Activated CD8-positive, alpha-beta memory T cell treated with anti-CD3 and anti-CD28 coated beads, Interleukin-2, amount 10 ng/mL, durations not matched to agents 7 days and 5 days (primary cell): ENCODE measurements at places on chromosomes 4 and X. TPM values are rescaled to one million over a fixed set of nuclear protein-coding genes. Genes with fewer than 3 reads are reported as not detected.

ZNF718 gene
- 13.7 TPM for total RNA-seq

PDE6B gene
- total RNA-seq, result 14.6 TPM

INTS6L gene
- 22.8 TPM for total RNA-seq

ATP7A gene
- total RNA-seq, result 10.0 TPM

ZCCHC18 gene
- total RNA-seq, result 3.9 TPM

ZNF595 gene
- total RNA-seq, result 10.6 TPM

DNA sequence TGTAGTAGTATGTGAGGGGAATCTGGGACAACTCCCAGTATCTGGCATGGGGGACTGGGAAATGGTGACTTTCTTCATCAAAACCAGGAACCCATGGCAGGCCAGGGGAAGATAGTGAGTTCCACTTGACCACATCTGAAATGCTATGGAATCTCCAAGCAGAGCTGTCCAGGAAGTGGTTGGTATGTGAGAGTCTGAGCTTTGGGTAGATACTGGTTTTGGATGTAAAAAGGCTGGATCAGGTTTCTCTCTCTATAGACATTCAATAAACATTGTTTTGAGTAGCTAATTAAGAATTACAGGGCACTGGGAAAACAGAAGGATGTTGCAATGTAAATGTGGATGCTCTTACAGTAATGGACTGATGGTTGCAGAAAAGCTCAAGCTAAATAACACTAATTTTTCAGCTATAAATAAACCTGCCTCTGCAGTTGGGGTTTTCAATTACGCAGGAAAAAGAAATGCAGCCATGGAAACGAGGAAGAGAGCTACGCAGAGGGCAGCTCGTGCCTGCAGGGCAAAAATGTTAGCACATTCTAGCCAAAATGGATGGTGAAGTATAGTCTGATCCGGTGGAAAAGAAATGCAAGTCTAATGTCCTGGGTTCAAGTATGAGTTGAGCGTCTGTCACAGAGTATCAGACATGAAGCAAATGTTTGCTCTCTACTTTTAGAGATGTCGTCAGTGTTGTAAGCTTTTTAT is 13.4 kb upstream of the CHRNA9 start:
- DNase-seq, result no peak

DNA sequence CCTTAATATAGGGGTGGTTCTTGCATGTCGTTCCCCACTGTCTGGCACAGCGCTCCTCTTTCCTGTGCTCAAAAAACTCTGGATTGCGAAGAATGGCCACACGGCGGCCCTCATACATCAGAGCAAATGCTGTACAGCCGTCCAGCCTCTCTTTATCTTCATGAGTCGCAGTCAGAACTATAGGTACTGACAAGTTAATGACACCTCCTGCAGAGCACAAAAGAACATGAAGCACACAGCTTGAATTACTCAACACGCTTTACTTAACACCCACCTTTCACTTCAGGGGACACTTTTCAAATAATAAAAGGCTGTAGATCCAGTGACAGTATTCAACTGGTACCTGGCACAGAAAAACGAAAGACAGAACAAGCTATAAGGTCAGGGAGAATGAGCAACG is 65.3 kb downstream of the PAPSS1 start:
- no peak for DNase-seq

DNA sequence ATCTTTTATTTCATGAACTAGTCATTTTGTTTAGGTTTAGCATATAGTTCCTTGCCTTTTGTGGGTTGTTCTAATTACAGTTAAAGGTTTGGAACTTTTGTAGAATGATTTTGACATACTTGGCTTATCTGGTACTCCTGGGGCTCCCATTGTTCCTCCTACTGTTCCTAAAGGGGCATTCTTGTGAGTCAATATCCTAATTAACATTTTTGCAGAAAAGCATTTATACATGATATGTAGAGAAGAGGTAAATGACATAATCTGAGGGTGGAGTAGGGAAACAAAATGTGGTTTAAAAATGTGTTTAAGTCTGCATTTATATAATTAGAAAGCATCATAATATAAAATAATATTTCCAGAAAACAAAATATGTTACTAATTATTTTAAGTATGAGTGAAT is 529.2 kb downstream of the FAT4 start:
- no peak for DNase-seq

DNA sequence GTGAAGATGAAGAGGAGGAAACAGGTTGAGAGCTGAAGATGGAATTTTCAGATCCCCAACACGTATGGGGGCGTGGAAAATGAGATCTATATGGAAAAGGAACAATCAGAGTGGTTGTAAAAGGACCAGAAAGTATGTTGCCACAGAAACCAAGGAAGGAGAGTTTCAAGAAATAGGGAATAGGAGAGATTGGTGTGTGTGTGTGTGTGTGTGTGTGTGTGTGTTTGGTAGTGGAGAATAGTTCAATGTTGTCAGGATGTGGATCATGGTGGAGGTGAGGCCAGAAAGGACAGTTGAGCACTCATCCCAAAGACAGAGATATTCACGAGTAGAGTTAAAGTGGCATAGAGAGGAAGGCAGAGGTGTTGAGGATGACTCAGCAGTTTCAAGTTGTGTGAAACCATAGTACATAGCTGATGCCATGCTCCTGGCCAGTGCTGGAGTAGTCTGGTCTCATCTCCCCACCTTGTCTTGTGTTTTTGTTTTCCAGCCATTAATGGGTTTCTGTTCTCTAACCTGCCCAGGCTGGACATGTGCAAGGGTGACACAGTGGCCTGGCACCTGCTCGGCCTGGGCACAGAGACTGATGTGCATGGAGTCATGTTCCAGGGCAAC is 36.1 kb downstream of the HEPH start:
- no peak for DNase-seq

DNA sequence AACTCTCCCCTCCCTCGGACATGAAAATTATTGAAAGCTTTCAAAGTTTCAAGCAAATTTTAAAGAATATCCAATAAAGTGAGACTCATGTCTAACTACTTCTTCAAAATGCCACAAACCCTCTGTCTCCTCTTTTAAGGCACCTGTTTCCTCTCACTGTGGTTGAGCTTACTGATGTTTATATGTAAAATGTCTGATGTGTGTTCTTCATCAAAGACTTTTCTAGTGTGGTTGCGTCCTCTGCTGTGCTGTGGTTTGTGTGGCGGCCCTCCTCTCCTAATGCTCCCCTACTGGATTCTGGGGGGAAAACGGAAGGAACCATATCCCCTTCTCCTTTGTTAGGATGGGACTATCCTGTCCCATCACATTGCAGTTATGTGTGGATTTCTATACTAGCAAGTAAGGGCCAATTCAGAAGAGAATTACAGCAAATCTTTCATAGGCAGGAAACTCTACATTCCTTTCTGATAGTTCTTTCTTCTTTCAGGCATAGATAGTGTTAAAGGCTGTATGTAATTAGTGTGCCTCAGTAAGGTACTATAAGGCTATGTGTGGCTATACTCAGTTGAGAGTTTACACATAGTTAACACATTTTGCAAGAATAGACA is 221.0 kb upstream of the GPRIN3 start:
- no peak for DNase-seq

DNA sequence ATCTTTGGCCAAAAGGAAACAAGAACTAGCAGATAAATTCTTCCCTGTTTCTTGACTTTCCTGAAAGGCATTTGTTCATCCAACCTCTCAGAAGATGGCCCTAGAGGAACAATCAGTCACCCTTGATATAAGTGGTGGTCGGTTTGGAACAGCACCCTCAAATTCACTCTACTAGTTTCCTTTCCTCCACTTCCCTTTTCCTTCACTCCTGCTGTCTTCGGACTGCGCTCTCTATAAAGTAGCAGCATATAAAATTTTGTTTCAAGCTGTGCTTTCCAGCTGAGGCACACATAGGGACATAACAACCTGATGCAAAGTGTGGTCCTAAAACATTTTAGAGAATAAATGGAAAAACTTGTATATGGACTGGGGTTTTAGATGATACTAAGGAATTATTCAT is 29.0 kb upstream of the MOB1B start:
- DNase-seq, result no peak

DNA sequence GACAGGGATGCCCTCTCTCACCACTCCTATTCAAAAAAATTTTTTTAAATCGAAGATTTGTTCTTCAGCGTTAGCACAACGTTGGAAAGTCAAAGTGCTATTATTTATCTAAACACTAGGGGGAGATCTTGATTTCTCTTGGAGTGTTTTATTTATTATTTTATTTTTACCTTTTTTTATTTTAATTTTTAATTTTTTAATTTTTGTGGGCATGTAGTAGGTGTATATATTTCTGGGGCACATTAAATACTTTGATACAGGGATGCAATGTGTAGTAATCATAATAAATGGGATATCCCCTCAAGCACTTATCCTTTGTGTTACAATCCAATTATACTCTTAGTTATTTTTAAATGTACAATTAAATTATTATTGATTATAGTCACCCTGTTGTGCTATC is 37.4 kb upstream of the SLC10A4 start:
- no peak for DNase-seq

DNA sequence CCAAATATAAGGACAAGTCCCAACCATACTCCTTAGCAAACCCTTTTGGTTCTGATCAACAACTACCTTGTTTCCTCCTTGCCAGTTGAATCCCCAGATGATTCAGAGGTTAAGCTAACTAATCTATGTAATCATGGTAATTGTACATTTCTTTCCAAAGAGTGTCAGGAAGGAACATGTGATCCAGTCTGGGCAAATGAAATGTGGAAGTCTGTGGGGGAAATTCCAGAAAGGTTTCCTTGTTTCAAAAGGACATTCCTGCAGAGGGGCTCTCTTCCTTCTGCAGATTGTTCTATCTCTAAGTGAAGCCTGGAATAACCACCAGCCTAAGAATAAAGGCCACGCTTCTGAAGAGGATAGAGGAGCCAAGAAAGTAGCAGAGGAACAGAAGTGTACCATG is 7.0 kb downstream of the PRSS12 start:
- no peak for DNase-seq

- no peak for DNase-seq
Observed at GRCh38 chrX:135522132-135522530, 1.7 kb downstream of the INTS6L start.

- no peak for DNase-seq
Observed at GRCh38 chr4:138188406-138189084, 53.6 kb downstream of the SLC7A11 start.

DNA sequence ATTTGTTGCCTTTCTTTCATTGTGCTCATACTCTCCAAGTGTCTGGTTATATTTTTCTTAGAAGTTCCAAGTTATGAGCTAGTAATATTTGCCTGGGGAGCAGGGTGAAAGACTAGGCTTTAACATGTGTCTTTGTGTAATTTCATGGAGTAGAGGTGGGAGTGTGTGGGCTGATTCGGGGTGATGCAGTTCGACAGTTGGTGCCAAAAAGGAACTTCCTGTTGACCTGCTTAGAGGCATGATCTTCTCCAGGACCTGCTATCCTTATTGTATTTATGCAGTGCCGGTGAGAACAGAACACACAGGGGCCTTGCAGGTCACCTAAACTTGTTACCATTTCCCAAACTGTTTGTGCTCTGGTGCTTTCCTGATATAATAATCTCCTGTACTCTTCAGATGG is 21.2 kb downstream of the USP53 start:
- no peak for DNase-seq

GRCh38 chr4:38283724-38284123 is 323.5 kb downstream of the PTTG2 start:
- DNase-seq, result no peak

DNA sequence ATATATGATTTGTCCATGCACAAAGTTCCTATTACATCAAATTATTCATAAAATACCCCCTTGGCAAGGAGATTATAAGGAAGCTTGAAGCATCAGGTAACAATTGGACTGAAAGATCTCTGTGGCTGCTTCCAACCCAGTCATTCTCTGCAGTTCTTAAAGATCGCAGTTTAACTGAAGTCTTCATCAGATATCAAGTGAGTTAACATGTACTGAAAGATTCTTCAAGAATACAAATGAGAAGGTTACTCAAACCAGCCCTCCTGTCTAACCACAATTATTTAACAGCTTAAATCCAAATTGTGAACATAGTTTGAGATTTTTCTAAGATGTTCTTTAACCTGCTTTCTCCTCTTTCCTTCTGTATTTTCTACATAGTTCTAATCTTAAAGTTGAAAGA is 56.1 kb downstream of the SLC10A7 start:
- DNase-seq, result no peak

DNA sequence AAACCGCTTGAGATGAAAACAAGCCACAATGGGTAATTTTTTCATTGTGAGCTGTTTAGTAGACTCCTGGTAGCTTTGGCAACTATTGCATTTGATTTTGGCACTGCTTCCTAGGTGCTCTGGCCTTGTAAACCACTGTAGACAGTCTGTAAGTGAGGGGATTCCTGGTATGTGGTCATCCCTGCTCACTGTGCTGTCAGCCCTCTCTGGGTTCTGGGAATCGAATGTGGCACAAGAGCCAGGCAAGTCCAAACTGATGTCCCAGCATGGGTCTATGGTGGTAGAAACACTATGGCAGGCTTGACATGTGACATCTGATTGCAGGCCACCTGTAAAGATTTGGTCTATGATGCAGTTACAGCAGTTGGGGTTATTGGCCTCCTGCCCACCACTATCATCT is 2.5 kb downstream of the USP51 start:
- DNase-seq, result no peak

DNA sequence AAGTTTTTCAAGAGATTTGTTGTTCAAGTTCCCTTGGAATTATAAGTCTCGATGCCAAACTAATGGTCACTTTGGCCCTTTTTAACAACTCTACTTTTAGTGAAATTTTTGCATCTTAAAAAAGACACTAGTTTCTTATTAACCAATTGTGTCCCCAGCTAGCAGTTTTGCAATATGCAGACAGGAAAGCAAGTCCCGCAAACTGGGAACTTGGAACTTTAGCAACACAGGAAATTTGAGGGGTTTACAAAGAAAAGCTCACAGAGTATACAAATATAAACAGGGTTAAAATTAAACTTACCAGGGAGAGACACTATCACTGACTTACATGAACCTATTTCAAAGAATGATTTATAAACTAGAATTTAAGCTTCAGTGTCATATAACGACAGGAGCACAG is 137.9 kb downstream of the ANK2 start:
- no peak for DNase-seq

- no peak for DNase-seq
Observed at GRCh38 chr4:16029262-16029661, 54.6 kb downstream of the PROM1 start.

DNA sequence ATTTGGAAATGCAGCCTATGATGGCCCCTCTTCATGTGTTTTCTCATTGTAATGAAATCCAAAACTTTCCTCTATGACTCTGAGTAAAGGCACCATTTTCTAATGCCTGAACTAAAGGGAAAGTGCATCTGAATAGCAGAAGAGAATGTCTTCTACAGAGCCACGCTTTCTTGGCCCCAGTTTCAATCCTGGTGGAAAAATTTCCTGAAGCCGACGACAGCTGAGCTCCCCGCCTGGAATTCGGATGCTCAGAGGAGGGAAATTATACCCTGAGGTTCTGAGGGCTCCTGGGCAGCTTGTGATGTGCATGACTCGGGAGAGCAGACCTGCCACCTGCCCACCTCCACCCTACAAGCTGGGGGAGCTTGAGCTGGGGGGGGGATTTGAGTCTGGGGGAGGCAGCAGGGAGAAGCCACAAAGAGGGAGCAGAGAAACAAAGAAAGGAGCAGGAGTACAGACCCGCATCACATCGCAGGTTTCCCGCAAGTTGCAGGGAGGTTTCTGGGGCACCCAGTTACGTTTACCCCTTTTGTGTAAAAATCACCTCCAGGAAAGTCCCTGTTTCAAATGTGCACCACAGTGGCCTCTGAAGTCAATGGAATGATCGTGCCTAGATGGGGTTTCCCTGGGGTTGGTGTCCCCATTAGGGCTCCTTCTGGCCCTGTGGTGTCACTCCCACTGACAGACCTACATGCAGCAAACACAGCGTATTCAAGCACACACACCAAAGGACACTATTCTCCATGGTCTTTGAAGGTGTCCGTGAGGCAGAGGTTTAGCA is 145.6 kb upstream of the RBPJ start:
- peak; percentile 40 for DNase-seq
